ENCODE measurements at places on chromosomes 7 and 10. TPM values are rescaled to one million over a fixed set of nuclear protein-coding genes. Genes with fewer than 3 reads are reported as not detected.

The ITPRID1 gene
- total RNA-seq, result not detected

The MCM10 gene
- total RNA-seq, result 22.1 TPM

The GIMAP2 gene
- not detected for total RNA-seq

The TMEM176A gene
- not detected for total RNA-seq

The CYP3A7 gene
- not detected for total RNA-seq

The DRGX gene
- 0.09 TPM for total RNA-seq

The EPDR1 gene
- total RNA-seq, result 89.0 TPM

The MYO1G gene
- total RNA-seq, result 0.14 TPM

The C10orf62 gene
- not detected for total RNA-seq

The CNPY1 gene
- total RNA-seq, result not detected

The ZNF239 gene
- total RNA-seq, result 4.5 TPM

The CYP3A4 gene
- total RNA-seq, result not detected

The PALD1 gene
- 8.0 TPM for total RNA-seq

The CELF2 gene
- total RNA-seq, result 0.06 TPM

The CPA2 gene
- total RNA-seq, result 0.09 TPM
